Cerebellum (tissue), 4 donors: ENCODE measurements at places on chromosomes 11 and 22. TPM values are rescaled to one million over a fixed set of nuclear protein-coding genes. Genes with fewer than 3 reads are reported as not detected.

GRCh38 chr11:43988040-43988817 lies 45.8 kb downstream of the C11orf96 start:
- DNase-seq = no peak

DNA sequence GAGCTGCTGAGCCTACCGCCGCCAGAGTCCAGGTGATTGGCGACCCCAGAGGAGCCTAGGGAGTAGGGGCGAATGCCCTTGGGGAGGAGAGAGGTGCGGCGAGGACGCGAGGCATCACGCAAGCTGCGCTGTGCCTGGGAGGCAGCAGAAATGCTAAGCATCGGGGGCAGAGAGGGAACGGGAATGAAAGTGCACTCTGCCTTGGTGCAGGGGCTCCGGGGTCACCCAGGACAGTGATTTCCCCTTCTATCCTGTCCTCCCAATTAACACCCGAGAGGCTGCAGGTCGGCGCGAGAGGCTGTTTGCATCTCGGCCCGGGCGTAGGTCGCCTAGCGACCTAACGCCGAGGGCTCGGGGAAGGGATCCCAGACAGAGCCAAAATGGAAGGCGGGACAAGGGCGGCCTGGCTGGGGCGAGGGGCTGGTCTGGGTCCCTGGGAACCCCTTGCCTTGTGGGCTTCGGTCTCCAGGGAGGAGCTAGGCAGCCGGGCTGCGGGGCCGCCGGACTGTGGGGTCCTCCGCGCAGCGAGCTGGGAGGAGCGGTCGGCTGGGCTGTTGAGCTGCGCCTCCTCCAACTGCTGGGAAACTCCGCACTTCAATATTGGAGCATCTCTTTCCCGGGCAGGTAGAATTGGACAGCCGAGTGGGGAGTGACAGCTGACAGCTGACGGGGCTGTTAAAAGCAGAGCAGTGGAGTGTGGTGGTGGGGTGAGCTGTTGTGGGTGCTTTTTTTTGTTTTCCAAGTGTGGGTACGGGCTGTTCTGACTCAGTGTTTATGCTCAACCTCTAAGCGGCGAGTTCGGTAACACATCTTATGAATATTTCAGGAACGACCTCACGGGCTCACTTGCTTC lies 657 bp downstream of the ELMOD1 start:
- peak; percentile 27 for DNase-seq

DNA sequence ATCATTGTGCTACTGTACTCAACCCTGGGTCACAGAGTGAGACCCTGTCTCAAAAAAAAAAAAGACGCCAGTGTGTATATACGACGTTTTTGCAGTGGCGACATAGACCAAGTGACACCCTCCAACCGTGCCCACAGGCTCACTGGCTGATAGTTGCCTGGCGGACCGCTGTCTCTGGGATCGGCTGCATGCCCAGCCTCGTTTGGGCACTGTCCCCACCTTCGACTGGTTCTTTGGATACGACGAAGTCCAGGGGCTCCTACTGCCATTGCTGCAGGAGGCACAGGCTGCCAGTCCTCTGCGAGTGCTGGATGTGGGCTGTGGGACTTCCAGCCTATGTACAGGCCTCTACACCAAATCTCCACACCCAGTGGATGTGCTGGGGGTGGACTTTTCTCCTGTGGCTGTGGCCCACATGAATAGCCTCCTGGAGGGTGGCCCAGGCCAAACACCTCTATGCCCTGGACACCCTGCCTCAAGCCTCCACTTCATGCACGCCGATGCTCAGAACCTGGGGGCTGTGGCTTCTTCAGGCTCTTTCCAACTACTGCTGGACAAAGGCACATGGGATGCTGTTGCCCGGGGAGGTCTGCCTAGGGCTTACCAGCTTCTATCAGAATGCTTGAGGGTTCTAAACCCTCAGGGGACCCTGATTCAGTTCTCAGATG lies 1.3 kb downstream of the CSKMT start:
- DNase-seq = no peak

- DNase-seq = no peak
These were observed 13.0 kb upstream of the MYEOV start for GRCh38 chr11:69280994-69281393.

DNA sequence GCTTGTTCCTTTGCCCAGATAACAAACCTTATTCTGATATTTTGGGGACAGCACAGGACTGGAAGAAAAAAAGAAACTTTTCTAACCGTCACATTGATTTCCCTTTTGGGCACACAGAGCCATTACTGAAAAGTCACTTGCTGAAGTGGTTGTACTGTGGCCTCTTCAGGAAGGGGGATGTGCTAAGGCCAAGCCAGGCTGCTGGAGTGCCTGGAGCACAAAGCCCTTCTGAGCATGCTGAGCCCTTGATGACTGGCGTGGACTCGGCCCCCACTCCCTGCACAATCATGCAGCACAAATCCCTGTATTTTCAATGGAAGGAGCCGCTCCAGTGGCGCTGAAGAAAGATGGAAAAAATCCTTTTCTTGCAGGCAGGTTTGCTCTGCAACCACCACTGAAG lies 164.2 kb downstream of the NTM start:
- DNase-seq = no peak

- DNase-seq = no peak
These were observed 64.7 kb downstream of the MTMR3 start for GRCh38 chr22:29947410-29948384.

GRCh38 chr22:44379817-44380755 lies 67.3 kb upstream of the SHISAL1 start:
- DNase-seq = no peak

DNA sequence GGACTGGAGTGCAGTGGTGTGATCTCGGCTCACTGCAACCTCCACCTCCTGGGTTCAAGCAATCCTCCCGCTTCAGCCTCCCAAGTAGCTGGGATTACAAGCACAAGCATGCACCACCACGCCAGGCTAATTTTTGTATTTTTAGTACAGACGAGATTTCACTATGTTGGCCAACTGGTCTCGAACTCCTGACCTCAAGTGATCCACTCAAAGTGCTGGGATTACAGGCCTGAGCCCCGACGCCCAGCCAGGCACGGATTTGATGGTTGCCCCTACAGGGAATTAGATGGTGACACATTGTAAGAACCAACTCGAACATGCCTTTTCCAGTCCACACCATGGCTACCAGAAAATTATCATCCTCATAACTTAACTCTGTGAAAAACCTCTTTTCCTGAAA lies 26.8 kb upstream of the RTL6 start:
- DNase-seq = no peak

DNA sequence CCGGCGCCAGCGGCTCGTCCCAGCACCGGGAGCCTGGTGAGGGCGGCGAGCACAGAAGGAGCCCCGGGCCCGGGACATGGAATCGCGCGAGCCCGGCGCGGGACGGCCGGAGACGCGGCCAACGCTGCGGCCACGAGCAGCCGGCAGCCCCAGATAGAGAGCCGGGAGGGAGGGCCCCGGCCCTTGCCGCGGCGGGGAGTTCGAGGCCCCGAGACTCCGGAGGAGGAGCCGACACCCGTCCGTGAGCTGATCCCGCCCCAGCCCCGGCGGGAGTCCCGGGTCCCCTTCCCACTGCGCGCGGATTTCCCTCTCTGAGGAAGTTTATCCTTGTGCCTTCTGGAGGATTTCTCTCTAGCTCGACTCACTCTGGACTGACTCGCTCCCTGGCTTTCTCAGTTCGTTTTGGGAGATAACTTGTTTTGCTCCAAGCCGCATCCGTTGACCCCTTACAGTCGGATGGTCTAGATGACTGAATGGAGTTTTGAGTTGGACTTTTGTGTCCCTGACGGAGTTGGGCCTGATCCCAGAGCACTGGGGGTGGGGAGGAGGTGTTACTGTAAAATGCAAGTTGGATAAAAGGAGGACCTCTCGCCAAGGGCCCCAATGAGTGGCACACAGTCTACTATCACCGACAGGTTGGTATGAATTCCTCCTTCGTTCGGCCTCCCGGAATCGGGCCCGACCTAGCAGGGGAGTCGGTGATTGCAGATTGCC lies 585 bp downstream of the ARHGEF12 start:
- peak; percentile 44 for DNase-seq

DNA sequence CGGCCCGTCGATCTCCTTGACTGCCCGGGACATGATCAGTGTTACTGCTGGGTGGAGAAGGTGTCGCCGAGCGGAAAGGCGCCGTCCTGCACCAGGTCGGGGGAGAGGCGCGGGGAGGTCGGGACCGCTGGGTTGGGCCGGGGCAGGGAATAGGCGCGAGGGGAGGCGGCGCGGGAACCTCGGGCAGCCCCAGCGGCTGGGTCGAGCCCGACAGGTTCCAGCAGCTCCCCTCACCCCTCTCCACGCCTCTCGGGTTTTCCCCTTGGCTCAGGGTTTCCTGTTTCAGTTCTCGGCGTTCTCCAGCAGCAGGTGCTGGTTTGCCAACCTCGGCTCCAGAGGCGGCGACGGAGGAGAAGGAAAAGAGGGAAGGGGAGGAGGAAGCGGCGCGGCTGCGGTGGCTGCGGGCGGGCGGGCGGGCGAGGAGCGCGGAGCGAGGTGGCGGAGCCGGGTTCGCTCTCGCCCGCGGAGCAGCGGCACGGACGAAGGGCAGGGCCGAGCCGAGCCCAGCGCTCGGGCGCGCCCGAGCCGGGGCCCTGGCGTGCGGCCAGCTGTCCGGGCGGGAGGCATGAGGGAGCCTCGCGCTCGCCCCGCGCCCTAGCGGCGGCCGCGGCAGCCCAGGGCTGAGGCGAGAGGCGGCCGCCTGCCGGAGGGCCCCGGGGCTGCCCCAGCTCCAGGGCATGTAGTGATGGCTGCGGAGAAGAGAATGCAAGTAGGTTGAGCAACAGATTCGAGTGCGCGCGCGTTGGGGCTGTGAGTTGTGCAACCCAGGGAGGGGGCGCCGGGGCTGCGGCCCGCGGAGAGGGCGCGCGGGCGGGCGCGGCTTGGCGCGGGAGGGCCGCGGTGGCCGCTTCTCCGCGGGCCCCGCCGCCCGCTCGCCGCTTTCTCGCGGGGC lies at the start of gene ZC3H12C:
TSS of gene ZC3H12C (plus strand) at position 878 of the 892 bp plus-strand sequence. CDS start 20 bp downstream, outside the sequence.
- peak; percentile 74 for DNase-seq

DNA sequence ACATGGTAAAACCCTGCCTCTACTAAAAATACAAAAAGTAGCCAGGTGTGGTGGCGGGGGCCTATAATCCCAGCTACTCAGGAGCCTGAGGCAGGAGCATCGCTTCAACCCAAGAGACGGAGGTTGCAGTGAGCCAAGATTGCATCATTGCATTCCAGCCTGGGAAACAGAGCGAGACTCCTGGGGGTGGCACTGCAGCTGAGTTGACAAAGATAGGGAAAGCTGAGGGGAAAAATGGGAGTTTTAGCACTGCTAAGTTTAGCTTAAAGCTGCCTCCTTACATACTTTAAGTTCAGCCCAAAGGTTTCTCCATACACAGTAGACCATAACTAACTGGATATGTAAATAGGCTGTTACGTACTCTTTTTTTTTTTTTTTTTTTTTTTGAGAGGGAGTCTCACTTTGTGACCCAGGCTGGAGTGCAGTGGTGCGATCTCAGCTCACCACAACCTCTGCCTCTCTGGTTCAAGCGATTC lies 9.0 kb upstream of the USP28 start:
- no peak for DNase-seq

GRCh38 chr22:38429499-38430068 lies 25.4 kb downstream of the KCNJ4 start:
- no peak for DNase-seq

- no peak for DNase-seq
These were observed 66.7 kb downstream of the MYEOV start for GRCh38 chr11:69360606-69361005.

DNA sequence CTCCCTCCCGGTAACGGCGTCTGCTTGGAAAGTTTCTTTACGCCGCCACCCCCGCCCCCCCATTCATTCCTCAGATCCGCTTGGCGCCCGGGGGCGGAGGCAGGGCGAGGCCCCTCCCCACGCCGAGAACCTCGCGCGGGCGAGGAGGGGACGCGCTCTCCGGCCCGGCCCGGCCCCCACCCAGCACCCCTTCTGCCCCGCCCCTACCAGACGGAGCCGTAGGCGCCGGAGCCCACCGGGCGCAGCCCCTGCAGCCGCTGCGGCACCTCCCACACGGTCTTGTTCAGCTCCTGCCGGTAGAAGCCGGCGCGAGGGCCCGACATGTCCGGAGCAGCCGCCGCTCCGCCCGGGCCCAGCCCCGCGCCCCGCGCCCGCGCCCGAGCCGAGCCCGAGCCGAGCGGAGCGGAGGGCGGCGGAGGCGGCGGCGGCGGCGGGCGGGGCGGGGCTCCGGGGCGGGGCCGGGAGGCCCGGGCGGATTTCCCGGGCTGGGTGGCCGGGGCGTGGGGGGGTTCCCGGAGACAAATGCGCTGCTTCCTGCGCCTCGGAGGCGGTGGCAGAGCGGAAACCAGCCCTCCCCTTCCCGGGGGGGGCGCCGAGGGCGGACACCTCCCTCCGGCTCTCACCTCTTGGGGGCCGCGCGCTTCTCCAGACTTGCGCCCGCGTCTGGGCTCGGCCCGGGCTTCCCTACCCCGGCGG lies at the start of gene MAPK11:
TSS of gene MAPK11 (minus strand) at position 411 of the 696 bp plus-strand sequence. CDS start at position 323, 88 bp downstream.
- DNase-seq = peak; percentile 81

DNA sequence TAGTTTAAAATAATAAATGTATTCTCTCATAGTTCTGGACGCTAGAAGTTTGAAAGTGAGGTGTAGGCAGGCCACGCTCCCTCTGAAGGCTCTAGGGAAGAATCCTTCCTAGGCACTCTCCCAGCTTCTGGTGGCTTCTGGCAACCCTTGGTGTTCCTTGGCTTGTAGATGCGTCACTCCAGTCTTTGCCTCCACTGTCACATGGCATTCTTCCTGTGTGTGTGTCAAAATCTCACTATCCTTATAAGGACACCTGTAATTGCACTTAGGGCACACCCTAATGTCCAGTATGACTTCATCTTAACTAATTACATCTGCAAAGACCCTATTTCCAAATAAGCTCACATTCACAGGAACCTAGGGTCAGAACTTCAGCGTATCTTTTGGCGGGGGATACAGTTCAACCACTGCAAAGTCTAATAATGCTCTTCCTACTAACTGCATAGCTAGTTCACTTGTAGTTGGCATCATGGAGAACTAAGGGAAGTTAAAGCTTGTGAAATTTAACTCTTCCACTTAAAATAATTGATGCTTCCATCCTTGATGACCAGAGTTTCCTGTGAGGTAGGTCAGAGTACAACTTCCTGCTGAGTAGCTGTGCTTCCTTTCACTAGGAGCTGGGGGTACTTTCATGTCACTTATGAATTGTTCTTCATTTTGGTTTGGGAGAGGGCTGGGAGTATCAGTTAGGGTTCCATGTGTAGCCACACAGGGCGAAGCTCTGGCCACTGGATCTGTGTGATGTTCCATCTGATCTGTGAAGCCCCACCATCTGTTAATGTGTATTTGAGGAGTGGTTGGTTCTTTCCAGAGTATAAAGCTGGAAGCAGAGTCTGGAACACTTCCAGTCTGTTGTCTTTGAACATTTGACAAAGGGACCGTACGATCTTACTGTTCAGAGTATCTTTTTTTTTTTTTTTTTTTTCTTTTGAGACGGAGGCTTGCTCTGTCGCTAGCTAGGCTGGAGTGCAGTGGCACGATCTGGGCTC lies 10.5 kb downstream of the YWHAH start:
- DNase-seq = no peak

- no peak for DNase-seq
These were observed 3.2 kb downstream of the OR4D6 start for GRCh38 chr11:59459916-59460315.

PANX2 gene
- 2.7 TPM for total RNA-seq

FAM118B gene
- 20.3 TPM for total RNA-seq

LIF gene
- total RNA-seq = 0.09 TPM

CHRNA10 gene
- 1.8 TPM for total RNA-seq

CNGA4 gene
- 0.36 TPM for total RNA-seq

RASD2 gene
- 1.5 TPM for total RNA-seq

SPDYC gene
- not detected for total RNA-seq

MRGPRF gene
- 2.0 TPM for total RNA-seq

ENTHD1 gene
- not detected for total RNA-seq

ASCL3 gene
- not detected for total RNA-seq

TRIM51 gene
- not detected for total RNA-seq

FREY1 gene
- 2.5 TPM for total RNA-seq

MOV10L1 gene
- 2.7 TPM for total RNA-seq
